Stimulated activated CD4-positive, alpha-beta T cell treated with anti-CD3 and anti-CD28 coated beads, Interleukin-1b, Interleukin-23, amount 100 ng/mL, for 24 hours (primary cell): ENCODE measurements at places on chromosomes 4 and X.

DNA sequence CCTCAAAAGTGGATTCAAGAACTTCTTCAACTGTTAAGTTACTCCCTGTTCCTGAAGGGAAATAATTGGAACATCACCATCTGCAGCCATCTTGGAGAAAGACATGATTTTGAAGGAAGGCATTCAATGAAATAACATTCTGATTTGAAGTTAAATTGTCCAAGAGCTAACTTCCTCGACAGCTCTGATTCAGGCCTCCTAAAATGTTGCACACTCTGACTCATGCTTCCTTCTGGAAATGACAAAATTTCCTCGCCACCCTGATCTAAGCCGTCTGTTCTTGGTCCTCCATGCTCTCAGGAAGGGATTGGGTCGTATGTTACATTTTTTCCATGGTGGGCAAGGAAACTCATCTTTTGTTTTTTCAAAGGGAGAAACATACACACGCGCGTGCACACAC lies 496.9 kb upstream of the DIPK2B start:
- no peak for DNase-seq

- no peak for DNase-seq
Observed at GRCh38 chr4:1683261-1683735, 815 bp downstream of the FAM53A start.

DNA sequence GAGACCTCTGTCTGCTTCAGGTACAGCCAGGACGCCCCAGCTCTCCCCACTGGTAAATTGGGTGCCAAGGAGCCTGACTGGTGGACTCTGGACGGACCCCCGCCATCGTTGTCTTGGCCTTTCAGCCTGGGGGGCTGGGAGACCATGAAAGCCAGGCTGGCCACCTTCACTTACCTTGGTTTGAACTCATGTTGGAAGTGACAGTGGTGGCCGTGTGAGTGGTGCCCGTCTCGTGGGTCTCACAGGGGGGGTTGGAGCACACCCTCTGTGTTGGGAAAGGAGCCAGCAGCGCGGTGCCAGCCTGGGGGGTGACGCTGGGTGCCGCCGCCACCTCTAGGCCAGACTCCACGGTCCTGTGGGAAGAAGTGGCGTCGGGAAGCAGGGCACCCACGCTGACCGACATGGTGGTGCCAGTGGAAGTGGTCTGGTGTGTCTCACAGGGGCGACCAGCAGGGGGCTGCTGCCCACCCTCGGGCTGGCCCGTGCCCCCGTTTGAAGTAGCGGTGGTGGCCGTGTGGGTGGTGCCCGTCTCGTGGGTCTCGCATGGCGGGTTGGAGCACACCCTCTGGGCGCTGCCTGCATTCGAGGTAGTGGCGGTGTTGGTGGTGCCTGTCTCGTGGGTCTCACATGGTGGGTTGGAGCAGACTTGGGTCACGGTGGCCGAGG lies 9.6 kb upstream of the RENBP start:
- no peak for DNase-seq

DNA sequence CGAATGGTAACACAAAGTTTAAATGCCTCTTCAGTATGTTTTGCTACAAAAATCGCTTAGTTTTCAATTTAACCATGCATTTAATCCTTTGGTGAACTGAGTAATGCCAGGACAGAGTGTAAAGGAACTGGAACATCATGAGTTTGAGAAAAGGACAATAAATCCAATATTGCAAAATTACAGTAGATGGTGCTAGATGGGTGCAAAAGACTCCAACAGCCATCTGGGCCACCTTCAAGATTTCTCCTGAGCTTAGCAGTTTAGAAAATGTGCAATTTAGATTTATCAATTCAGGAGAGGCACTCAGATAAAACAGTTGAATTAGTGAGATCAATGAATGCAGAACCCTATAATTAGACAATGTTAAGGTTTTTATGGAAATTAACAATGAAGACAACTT lies 33.2 kb upstream of the MID1IP1 start:
- no peak for DNase-seq

GRCh38 chr4:181701214-181701613 lies 542.0 kb upstream of the TENM3 start:
- DNase-seq: no peak

DNA sequence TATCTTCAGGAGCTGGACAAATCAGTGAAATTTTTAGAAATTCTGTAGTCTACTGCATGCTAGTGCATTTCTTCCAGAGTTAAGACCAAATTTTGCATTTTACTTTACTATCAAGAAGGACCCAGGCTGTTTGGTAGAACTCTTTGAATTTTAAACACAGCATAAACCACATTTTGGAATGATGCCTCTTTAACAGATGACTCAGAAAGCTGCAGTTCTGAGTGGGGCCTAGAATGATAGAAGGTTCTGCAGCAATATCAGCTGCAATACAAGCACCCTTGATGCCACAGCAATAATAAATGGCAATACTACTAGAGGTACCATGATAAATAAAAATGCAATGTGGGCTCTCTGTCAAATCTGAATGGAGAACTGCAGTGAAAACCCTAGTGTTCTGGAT lies 198.7 kb downstream of the TMA16 start:
- no peak for DNase-seq

DNA sequence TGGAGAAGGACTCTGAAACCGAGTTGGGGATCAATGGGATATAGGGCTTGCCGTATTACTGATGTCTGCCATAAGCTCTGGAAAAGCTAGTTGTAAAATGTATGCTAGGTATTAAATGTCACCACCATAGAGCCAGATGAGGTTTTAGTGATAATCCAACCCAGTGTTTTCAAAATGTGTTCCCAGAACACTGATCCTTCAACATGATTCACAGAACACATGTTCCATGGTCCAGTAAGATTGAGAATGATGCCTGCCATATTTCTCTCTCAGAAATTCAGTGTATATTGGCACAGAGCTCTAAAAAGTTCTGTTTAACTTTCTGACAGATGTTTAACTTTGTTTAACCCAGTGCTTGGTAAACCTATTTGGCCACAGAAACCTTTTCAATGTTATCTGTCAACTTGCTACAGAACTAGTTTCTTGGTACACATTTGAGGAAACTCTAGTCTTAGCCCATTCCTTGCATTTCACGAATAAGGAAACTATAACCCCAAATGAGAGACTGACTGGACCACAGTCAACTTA lies 160.2 kb downstream of the PALLD start:
- DNase-seq: no peak

- no peak for DNase-seq
Observed at GRCh38 chrX:148588649-148589310, 88.4 kb downstream of the AFF2 start.

DNA sequence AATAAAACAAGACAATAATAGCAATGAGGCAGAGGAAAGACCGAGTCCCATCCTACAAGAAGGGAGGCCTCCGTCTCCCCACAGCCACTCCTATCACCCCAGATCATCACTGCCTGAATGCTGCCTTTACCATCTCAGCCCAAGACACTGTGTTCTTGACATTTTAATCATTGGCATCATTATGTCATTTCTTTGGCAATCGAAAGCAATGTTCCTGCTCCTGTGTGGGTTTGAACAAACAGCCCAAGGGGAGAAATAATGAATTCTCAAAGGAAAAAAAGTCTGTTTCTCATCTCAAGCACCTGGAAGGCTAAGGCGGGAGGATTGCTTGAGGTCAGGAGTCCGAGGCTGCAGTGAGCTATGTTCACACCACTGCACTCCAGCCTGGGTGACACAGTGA lies 73.0 kb upstream of the ACSL1 start:
- DNase-seq: no peak

- no peak for DNase-seq
Observed at GRCh38 chr4:80740375-80740774, 290.1 kb upstream of the BMP3 start.

DNA sequence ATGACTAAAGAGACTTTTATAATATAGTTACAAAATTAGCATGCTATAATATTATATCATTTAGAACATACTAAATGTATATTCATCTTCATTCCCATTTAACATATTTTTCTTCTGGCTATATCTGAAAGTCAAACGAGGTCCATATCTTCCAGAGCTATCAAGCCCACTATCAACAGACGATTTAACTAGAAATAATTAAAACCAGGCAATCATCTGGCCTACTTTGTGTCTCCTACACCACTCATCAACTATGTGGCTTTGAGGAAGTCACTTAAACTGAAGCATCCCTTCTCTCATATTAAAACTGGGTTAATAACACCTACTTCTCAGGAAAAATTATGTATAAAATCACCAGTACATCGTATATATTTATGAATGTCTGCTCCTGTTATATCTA lies 1330.5 kb upstream of the PABPC4L start:
- no peak for DNase-seq

GRCh38 chrX:21004835-21005234 lies 369.4 kb upstream of the CNKSR2 start:
- no peak for DNase-seq

DNA sequence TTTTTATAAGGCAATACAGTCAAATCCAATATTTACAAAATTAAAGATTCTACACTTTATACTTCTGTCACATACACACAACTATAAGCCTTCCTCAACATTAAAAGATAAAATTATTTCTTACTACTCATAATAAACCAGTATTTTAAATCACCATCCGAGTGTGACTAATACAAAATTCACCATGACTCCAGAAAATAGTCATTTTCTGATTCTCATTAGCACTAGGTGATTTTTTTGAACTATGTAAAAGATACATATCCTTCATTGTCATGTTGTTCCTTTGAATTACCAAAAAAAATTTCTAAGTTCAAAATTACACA lies 646 bp upstream of the SLC7A11 start:
- no peak for DNase-seq
